ENCODE measurements at places on chromosomes 1 and 21. TPM values are rescaled to one million over a fixed set of nuclear protein-coding genes. Genes with fewer than 3 reads are reported as not detected.

- no peak for DNase-seq
Measured at GRCh38 chr1:168054117-168054516, 82.6 kb downstream of the GPR161 start.

DNA sequence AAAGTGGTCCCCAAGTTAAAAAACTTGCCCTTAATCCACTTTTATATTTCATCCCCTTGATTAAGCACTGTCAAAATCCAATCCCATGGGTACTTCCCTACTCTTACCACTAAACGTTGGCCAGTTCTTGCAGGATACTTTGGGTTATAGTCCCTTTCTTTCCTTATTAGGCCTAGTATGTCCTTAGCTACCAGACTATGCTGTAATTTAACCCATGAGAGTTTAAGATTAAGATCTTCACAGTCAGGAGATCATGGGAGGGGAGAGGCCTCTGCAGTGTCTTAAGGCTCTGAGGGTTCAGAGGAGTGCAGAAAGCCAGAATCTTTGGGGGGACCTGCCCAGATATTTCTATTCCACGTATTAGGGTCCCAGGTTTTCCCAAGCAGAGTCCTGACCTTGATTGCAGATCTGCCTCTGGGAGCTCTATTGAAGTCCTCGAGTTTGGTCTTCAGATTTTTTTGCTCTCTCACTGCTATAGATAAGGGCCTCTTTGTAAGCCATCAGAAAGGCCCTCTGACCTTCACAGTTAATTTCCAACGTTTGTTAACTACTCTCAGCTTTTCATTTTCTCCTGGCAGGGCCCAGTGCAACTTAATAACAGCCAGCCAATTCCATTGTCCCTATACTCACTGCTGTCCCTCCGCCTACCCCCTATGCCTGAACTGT is 9.0 kb upstream of the CGN start:
- DNase-seq: no peak

DNA sequence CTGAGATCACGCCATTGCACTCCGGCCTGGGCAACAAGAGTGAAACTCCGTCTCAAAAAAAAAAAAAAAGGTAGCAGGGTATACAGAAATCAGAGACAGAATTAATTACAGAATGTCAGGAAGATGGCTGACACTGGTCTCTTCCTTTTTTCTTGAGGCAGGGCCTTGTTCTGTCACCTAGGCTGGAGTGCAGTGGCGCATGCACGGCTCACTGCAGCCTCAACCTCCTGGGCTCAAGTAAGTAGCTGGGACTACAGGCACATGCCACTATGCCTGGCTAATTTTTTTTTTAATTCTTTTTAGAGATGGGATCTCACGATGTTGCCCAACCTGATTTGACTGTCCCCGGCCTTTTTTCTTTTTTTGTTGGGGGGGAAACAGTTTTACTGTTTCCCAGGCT is 16.4 kb downstream of the RNU5D-1 start:
- DNase-seq: no peak

- no peak for DNase-seq
Measured at GRCh38 chr1:65949933-65950332, 157.2 kb downstream of the PDE4B start.

- DNase-seq: peak; percentile 34
Measured at GRCh38 chr1:25771221-25772114, 28.5 kb upstream of the SELENON start.

DNA sequence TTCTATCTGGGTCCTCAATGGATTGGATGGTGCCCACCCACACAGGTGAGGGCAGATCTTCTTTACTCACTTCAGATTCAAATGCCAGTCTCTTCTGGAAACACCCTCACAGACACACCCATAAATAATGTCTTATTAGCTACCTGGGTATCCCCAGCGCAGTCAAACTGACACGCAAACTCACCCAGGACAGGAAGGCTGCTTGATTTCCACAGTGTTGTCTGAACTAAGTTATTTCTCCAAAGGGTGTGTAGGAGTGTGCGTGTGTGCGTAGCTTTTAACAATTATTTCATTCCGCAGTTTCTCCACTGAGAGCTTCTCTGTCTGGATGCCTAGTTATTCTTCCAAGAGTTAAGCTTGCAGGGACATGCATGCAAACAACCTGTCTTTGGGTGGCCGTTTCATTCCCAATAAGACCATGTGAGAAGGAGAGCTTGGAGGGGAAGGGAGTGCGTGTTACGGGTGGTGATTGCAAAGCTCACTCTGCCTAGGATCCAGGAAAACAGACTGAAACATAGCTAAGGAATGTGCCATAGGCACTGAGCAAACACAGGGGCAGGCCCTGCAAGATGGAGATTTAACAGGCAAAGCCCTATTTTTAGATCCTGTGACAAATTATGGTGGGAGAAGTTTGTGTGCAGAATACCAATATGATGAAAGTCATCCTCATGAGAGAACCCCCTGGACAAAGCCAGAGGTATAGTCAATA is 269.7 kb downstream of the DYRK1A start:
- DNase-seq: no peak

The MIXL1 gene
- total RNA-seq: 0.41 TPM
